ENCODE measurements at places on chromosomes 6 and 20.

GRCh38 chr6:80464901-80465300, 358.4 kb downstream of the BCKDHB start:
- DNase-seq, result no peak

DNA sequence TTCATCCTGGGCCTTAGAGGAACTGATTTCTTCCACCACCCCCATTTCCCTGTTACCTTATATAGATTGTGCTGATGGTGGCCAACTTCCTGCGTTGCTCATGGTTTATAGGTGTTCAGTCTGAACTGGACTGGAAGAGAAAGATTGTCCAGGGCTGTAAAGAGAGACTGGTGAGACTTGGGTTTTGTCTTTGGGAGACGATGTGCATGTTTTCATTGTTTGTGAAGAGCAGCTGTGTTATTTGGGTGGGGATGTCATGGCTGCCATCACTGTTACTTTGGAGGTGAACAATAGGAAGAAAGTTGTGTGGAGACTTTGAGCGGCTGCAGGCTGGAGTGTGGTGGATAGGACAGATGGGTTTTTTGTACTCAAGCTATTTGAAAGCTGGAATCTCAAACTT, 15.6 kb upstream of the MPC1 start:
- no peak for DNase-seq

DNA sequence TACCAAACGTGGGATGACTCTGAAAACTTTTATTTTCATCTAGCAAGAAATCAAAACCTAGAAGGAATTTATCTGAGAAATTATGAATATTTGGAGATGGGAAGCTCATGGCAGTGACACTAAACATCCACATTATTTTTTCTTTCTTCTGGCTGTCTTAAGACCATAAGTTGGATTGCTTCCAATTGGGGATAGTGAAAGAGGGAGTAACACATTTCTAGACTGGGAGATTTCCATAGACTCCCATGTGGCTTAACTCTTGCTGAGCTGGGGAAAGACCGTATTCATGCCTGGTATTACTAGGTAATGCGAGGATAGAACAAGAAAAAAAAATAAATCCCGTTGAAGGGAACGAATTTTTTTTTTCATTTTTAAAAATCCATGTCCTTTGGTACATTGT, 120.0 kb downstream of the UTRN start:
- DNase-seq, result no peak

- DNase-seq, result no peak
Observed at GRCh38 chr6:168709991-168710390, 269.0 kb downstream of the SMOC2 start.

DNA sequence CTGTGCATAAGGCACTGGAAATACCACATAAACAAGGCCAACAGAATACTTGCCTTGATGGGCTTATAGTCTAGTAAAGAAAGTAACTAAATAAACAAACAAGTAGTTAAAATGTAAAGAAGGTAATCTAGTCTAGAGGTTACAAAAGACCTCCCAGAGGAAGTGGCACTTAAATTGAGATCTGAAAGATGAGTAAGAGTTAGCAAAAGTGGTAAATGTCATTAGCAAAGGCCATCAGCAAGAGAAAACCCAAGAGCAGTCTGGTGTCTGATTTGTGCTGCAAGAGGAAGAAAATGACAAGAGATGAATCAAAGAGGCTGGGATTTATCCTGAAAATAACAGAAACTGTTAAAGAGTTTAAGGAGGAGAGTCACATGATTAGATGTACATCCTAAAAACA, 96.6 kb upstream of the SMLR1 start:
- DNase-seq, result no peak

GRCh38 chr6:28486988-28487742, 28.4 kb downstream of the GPX6 start:
- DNase-seq, result no peak

GRCh38 chr6:79668381-79668780, 37.3 kb downstream of the SH3BGRL2 start:
- DNase-seq, result no peak

GRCh38 chr20:21322921-21323331, 19.8 kb downstream of the XRN2 start:
- DNase-seq, result no peak
